ENCODE measurements at places on chromosomes 3 and 15.

- DNase-seq = no peak
Observed at GRCh38 chr3:139423232-139423631, 33.8 kb upstream of the COPB2 start.

GRCh38 chr3:54322354-54322753, 200.0 kb downstream of the CACNA2D3 start:
- no peak for DNase-seq

- peak; percentile 56 for DNase-seq
Observed at GRCh38 chr3:119352034-119352609, 57.9 kb downstream of the ARHGAP31 start.

DNA sequence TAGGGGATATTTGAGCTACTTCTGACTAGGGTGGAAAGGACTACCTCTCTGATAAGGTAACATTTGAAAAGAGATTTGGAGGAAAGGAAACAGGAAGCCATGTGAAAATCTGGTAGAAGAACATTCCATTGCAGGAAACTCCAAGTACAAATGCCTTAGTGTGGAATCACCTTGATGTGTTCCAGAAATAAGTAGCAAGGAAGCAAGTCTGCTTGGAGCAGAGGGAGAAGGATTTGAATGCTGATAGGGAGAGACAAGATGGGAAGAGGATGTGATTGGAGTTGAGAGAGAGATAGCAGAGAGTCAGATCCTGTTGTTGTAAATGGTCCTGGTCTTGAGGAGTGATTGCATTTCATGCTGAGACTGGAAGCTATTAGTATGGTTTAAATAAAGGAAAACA, 335.1 kb upstream of the DCBLD2 start:
- DNase-seq = no peak

DNA sequence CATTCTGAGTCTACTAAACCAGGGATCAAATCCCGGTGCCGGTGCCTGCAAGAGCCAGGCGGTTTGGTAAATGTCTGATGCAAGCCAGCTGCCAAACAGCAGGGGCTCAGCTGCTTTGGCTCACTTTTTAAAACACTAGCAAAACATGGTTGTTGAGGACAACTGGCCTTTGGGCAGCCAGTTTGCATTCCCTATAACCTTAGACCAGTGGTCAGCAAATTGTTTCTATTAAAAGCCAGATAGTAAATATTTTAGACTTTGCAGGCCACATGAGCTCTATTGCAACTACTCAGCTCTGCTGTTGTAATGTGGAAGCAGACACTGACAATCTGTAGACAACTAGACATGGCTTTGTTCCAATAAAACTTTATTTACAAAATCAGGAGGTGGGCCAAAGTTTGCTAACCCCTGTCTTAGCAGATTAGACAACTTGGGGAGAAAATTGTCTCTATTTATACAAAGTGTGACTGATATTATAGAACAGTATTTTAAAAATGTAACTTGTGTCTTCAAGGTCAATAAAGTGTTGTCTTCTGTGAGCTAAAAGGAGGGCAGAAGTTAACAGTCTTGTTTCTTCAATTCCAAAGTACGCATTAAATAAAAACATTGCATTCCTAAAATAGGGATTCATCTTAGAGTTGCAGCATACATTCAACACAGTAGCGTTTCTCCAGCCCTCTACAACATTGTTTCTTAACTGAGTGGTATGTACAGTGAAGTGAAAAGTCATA, 67.6 kb downstream of the SSUH2 start:
- no peak for DNase-seq

- DNase-seq = no peak
Observed at GRCh38 chr3:18012436-18012835, 270.0 kb upstream of the TBC1D5 start.

GRCh38 chr3:154536751-154537150, 106.8 kb upstream of the GPR149 start:
- DNase-seq = no peak

- no peak for DNase-seq
Observed at GRCh38 chr3:30538791-30539190, 67.6 kb upstream of the TGFBR2 start.

DNA sequence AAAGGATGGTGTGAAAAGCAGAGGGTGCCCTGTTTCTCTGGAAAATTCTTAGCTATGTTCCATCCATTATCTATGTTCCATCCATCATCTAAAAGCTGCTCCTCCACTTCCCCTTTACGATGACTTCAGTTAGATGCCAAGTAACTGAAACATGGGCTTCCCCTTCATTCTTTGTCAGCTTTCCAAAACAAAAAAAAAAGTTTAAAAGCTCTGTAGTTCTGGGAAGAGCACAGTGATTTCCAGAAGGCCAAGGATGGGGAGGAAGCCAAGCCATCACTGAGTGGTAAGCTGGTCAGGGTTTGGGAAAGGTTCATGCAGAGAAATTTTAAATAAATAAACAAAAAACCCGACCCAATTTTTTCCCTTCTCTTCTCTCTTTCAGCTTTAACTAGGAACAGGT, 111.5 kb downstream of the CFAP44 start:
- DNase-seq = no peak

- no peak for DNase-seq
Observed at GRCh38 chr3:102614585-102614984, 179.8 kb downstream of the ZPLD1 start.

Data from immature natural killer cell (primary cell).